ENCODE measurements at places on chromosomes 7 and 10.
A peak's percentile ranks its signal among the peaks of the same experiment; 100 is the strongest.

DNA sequence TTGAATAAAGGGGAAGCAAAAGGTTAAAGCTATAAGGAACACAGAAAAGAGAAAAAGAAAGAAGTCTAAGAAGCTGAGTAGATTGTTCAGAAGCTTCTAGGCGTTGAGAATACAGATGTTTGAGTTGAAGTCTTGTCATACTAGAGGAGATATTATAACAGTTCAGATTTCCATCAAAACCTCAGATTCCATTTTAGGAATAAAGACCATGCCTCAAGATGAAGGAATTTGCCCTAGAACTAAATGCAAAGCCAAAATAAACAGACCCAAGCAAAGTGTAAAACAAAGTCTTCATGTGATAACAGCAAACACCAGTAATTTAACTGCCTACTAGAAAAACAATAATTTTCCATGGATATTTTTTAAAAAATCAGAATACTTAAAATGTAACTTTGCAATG, 476.5 kb upstream of the POT1 start:
- DNase-seq = no peak

DNA sequence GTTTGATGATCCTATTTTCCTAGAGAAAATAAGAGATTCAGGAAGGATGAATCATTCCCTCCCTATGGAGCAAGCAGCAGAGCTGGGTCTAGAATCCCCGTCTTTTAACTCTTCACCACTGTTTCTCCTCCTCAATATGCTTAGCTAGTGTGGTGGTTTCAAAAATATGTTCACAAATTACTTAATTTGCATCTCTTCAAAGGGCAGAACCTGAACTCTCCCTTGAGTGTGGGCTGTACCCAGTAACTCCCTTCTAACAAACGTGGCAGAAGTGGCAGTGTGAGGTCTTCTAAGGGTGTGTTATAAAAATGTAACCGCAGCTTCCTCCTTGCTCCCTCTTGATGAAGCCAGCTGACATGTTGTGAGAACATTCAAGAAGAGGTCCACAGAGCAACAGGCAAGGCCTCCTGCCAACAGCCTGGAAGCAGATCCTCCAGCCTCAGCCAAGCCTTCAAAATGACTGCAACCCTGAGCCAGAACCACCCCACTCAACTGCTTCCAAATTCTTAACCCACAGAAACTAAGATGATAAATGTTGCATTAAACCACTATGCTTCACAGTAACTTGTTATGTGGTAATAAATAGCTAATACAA, 36.6 kb downstream of the SRPK2 start:
- DNase-seq = peak; percentile 36

DNA sequence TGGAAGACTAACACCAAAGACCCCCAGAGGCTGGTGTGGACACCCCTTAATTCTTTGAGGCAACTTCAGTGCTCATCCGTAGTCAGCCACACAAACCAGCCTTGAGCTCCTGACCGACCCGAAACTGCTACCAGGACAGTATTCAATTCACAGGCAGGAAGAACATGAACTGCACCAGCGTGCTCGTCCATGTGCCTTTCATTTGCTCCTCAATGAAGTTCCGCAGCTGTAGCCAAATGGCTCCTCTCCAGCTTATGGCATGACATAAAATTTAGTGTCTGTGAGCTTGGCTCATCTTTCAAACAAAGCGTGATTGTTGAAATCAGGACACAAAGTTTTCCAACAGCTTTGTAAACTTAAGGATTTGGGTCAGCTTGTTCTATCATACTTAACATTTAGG, 144.1 kb upstream of the FAM171A1 start:
- DNase-seq = no peak

GRCh38 chr10:109922358-109922975, 844 bp downstream of the XPNPEP1 start:
- peak; percentile 22 for DNase-seq

- no peak for DNase-seq
Observed at GRCh38 chr7:121313793-121314676, 14.8 kb upstream of the WNT16 start.

DNA sequence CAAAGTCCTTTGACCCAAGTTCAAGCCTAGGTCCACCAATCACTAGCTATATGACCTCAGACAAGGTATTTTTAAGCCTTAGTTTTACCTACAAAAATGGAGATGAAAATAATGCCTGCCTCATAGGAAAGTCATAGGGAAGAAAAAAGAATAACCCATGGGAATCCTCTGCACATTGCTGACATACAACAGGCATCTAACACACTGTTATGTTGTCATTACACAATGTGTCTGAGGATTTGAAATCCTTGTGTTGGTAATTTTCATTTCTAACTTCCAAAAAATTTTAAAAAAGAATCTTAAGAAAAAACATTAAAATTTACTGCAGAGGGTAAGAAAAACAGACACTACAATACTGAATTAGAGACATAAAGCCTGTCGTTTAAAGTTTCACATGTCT, 5.7 kb downstream of the ANK3 start:
- DNase-seq = no peak

DNA sequence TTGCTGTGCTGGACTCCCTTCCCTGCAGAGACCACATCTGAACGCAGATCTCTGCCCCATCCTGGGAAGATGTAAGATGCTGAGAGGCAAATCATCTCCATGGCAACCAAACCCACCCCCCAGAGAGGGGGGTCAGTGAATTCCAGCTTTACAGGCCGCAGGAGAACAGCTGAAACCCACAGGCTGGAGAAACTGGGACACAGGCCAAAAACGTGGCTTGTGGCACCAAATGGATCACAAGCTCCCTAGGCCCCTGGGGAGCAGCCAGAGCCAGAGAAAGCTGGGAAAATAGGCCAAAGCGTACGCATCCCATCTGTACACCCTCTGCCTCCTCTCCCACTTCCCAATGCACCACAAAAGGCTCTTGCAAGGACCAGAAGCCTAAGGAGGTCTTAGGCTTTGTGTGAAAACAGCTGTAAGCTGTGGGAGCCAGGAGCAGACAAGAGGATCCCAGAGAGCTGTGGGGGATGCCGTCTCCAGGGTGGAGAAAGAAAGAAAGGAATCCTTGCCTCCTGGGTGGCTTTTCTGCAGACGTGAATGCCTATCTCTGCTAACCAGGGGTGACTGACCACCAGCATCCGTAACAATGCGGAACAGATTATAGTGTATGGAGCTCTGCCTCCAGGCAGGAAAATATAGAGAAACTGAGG, 59.5 kb downstream of the TMEM130 start:
- no peak for DNase-seq

- DNase-seq = no peak
Observed at GRCh38 chr10:64101606-64102263, 580.5 kb downstream of the REEP3 start.

Data from activated T-cell treated with anti-CD3 and anti-CD28 coated beads, Interleukin-2, amount 50 U/mL, for 1 hour (primary cell).